ENCODE measurements at places on chromosomes 12 and 14.

DNA sequence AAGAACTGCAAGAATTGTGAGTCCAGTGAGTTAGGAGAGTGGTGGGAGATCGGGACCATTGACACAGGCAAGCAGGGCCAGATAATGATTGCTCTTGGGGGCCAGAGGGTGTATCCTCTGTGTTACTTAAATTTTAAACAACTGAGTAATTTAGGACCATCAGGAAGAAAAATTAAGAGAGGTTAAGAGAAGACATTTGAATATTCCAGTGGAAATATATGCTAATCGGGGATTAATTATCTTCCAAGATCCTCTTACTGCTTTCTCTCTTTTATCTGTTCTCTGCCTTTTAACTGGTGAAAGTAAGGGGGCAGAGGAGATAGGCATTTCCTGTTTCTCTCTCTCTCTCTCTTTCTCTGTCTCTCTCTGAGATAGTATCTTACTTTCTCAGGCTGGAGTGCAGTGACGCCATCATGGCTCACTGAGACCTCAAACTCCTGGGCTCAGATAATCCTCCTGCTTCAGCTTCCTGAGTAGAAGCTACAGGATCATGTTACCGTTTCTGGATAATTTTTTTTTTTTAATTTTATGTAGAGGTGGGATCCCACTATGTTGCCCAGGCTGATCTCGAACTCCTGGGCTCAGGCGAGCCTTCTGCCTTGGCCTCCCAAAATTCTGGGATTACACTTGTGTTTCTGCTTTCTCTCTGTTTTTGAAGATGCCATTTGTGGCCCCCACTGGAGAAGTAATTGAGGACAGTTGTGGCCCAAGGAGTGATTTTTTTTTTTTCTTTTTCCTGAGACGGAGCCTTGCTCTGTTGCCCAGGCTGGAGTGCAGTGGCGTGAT is 85.1 kb downstream of the DIP2B start:
- no peak for DNase-seq

- no peak for DNase-seq
Observed at GRCh38 chr12:107461222-107461975, 224.2 kb upstream of the PWP1 start.

- DNase-seq, result no peak
Observed at GRCh38 chr12:103881261-103881660, 40.2 kb upstream of the NT5DC3 start.

GRCh38 chr14:23094666-23095195 is at the start of gene ACIN1:
Gene ACIN1, minus strand, starts transcription at chr14:23095136. Its CDS starts 24 bp downstream, at chr14:23095112.
- DNase-seq, result no peak

Data from activated naive CD4-positive, alpha-beta T cell (primary cell).